ENCODE measurements at places on chromosomes 1 and 21.
A peak's percentile ranks its signal among the peaks of the same experiment; 100 is the strongest.

DNA sequence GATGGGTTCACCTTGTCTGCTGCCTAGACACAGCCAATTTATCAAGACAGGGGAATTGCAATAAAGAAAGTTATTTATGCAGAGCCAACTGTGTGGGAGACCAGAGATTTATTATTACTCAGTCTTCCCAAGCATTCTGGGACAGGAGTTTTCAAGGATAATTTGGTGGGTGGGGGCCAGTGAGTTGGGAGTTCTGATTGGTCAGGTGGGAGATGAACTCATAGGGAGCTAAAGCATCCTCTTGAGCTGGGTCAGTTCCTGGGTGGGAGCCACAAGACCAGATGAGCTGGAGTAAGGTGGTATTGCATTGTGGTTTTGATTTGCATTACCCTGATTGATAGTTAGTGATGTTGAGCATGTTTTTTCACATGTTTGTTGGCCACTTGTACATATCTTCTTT lies 86.1 kb downstream of the PRKAB2 start:
- no peak for DNase-seq

DNA sequence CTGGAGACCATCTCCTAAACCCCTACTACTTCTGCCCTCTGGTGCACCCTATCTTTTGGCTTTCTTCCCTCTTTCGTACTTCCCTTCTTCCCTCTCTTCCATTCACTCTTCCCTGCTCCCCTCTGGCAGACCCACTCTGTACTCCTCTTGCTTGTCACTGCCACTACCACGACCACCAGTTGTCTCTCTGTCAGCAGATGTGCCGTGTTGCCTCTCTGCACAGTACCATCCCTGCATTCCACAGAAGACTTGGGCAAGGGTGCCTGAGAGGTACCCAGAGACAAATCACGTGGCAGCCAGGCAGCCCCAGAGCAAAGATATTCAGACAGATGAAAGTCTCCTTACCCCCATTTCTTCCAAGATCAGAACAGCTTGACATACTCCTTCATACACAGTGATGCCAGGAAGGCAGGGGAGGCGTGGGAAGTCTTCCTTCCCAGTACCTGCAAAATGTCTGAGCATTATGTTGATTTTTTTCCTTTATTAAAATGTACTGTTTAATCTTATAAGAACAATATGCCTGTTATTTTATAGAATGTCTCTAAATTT lies 15.0 kb downstream of the CAMSAP2 start:
- no peak for DNase-seq

DNA sequence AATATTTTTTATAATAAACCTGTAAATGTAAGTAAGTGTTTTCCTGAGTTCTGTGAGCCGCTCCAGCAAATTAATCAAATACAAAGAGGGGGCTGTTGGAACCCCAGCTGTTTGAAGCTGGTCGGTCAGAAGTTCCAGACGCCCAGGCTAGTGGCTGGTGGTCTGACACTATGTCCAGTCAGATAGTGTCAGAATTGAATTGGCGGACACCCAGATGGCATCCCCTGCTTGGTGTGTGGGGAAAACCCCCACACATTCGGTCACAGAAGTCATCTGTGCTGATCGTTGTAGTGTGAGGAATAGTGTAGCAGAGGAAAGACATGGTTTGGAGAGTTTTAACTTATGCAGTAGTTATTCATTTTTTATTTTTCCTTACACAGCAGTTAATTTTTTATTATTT lies 32.4 kb downstream of the TBCE start:
- DNase-seq: no peak

GRCh38 chr1:116772648-116773045 lies 18.4 kb downstream of the CD2 start:
- no peak for DNase-seq

- no peak for DNase-seq
These were observed 102.5 kb upstream of the ATP1B1 start for GRCh38 chr1:169003864-169004516.

DNA sequence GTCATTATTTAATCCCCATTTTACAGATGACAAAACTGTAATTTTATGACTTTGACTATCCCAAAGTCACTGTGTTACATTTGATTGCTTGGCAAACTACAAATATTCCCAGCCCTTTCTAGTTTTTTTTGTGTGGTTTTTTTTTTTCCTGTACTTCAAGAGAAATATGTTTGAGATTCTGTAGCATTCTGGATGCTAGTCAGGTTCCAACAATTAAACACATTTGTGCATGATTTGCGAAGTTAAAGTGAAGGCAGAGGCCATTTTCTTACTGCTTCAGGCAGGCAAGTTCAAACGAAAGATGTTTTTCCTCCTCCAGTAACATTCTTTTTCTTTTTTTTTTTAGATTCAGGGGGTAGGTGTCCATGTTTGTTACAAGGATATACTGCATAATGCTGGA lies 107.9 kb upstream of the SERTAD4 start:
- no peak for DNase-seq

DNA sequence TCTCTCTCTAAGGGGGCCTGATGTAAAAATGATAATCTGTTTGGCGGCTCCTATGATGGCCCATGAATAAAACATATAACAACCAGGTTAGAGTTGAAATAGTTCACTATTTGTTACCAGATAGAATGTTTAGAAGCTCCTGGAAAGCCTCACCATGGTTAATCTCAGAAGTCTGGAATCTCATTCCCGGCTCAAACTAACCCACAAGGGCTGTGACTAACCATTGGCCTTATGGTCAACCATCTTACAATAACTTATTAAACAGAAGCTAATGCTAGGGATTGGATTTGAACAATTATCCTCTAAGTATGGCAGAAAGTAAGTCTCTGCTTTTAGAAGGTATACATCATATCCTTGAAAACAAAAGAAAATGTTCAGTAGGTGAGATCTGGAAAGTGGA lies 134.1 kb upstream of the ADGRL2 start:
- DNase-seq: no peak

DNA sequence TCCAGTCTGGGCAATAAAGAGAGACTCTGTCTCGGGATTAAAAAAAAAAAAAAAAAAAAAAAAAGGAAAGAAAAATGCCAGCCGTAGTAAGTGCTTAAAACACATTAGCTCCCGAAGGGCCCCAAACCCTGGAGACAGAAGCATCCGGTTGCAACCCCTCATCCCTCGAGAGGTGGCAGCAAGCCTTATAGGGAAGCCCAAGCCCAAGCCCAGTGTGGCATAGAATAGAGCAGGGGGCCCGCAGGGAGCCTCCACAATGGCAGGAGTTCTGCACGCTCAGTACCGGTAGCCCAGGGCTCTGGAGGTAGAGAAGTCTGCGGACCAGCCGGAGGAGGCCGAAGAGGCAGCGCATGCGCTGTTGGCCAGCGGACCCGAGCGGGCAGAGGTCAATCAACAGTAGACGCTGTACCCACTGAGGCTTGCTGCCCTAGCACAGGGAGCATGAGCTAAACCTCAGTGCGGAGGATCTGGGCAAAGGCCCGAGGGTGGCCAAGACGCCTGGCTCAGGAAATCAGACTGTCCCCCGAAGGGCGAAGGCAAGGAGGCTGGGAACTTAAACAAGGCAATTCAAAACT lies 34.1 kb upstream of the C1orf198 start:
- peak; percentile 38 for DNase-seq

DNA sequence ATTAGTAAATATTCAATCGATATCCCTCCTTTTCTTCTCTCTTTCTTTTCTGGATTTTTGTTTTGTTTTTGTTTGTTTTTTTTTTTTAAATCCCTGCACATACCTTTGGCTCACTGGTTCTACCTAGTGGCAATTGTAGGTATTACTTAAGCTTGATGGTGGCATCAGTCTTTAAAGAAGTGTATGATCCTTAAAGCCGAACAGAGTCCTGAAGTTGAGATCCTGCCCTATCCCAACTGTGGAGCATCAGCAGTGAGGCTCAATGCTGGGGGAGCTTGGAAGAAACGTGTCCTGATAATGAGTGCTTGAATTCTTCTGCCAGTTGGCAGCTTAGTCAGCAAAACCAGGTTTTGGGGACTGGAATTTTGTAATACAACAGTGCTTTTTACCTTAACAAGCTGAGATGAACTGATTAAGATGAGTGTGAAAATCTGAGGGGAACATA lies 60.8 kb downstream of the FASLG start:
- peak; percentile 65 for DNase-seq

DNA sequence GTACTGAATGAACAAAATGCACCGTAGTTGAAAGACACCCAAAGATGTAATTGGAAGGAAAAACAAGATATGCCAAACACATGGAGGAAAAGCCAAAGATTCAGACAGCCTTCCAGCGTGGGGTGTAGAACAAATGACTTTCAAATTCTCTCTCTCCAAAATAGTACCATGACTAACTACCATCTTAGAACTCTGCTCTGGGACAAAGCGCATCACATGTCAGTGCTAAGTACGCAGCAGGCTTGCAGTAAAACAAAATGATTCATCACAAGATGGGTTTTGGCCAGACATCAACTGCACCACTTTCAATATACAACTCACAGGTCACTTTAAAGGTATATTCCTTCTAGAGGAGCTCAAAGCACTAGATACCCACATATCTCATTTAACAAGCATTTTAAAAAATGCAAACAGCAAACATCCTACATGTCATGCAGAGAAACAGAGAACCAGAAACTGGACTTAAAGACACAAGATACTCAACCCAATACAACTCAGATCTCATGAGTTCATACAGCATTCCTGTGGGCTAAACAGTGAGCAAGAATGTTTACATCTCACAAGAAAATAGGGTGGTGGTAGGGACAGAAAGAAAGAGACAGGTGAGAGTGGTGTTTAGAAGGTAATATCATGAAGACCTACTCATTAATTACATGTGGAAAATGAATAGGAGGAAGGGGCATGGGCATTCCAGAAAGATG lies 75.7 kb downstream of the BCAR3 start:
- no peak for DNase-seq

DNA sequence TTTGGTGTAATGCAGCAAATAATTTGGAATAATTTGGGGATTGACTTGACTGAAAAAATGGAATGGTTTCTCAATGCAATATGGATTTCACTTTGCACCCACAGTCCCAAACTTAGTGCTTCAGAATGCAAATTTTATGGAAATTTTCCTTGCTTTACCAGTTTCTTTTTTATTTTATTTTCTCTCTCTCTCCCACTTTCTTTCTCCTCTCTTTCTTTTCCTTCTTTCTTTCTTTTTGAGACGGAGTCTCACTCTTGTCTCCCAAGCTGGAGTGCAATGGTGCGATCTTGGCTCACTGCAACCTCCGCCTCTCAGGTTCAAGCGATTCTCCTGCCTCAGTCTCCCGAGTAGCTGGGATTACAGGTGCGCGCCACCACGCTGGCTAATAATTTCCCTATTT lies 110.3 kb downstream of the KCNN3 start:
- DNase-seq: no peak

- no peak for DNase-seq
These were observed 308.5 kb downstream of the NTNG1 start for GRCh38 chr1:107449326-107449725.

DNA sequence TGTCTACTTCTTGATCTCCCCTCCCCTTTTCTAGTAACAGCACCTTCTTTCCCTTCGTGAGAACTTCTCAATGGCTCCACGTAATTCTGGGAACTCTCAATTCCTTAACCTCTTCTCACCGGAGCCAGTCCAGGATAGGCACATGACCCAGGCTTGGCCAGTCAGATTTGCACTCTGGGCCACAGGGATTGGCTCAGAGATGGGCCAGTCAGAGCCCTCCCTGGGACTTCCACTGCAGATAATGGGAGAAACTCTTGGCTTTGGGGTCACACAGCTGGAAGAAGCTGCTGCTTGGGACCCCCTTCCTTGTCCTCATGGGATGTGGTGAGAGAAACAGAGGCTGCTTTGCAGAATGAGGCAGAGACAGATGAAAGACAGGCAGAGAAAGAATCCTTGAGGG lies 302.3 kb downstream of the PTPRU start:
- no peak for DNase-seq

DNA sequence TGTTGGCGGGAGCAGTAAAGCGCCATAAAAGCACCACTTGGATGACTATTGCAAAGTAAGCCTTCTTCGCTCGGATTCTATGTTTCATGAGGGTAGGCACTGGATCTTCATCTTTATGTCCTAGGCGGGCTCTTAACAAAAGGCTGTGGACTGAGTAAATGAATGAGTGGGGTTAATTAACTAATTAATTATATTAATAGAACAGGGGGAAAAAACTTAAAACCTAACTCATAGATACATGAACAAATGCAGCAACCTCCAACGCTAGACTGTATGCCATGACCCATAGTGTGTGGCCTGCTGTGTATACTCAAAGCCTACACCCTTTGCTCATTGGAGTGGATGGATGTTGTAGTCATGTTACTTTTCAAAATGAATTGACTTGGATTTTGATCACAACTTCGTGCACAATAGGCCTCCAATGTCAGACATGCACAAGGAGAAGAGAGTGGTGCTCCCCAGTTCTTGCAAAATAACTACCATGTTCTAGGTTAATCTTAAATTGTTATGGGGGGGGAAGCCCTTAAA lies 417 bp upstream of the GFI1 start:
- no peak for DNase-seq

DNA sequence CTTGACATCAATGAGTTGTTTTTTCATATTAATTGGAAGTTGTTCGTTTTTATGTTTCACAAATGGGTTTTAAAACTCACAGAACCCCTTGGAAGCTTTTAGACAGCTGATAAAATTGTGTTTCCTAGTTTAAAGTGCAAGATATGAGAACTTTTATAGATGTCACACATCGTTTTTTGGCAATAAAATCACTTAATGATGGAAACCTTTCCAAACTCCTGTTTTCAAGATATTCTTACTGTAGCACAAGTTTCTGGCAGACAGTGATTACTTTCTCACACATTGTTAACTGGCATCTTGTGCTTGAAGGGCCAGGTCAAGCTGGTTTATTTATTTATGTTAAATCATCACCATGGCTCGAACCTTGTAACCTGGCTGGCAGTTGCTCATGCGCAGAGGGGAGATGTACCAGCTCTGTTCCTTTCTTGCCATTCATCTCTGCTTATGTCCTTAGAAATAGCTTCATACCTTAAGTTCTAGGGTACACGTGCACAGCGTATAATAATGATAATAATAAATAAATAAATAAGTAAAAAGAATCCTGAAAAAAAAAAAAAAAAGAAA lies 10.2 kb upstream of the RCAN1 start:
- no peak for DNase-seq

- no peak for DNase-seq
These were observed 147.7 kb upstream of the WNT4 start for GRCh38 chr1:22290611-22291010.

GRCh38 chr1:38118976-38119375 lies 72.4 kb upstream of the POU3F1 start:
- DNase-seq: no peak

GRCh38 chr1:33118274-33118673 lies 37.3 kb downstream of the AZIN2 start:
- DNase-seq: no peak

- DNase-seq: no peak
These were observed 19.9 kb downstream of the ZNF648 start for GRCh38 chr1:182041615-182042014.
